ENCODE measurements at places on chromosomes 1 and 21. TPM values are rescaled to one million over a fixed set of nuclear protein-coding genes. Genes with fewer than 3 reads are reported as not detected.
A peak's percentile ranks its signal among the peaks of the same experiment; 100 is the strongest.

GRCh38 chr1:205294175-205294917 is 27.2 kb downstream of the NUAK2 start:
- no peak overlapping the region for H3K4me3 ChIP-seq
- DNase-seq, result no peak
- H3K36me3 ChIP-seq, result no peaks in the 10 kb centered on the region
- peaks cover 53% of the 10 kb centered on the region for H3K4me1 ChIP-seq

DNA sequence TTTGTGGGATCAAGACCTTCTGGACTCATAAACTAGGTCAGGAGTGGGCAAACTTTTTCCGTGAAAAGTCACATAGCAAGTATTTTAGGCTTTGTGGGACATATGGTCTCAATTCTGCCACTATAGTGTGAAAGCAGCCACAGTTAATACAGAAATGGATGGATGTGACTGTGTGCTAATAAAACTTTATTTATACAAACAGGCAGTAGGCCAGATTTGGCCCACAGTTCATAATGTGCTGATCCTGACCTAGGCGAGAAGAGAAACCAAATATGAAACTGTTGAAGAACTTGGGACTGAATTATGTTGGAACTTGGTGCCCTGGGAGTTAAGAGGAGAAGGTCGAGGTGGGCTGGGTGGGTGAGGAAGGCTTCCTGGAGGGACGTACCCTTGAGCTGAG is 17.1 kb downstream of the PADI3 start:
- no peak overlapping the region for H3K27ac ChIP-seq
- peaks cover 6% of the 10 kb centered on the region for H3K27me3 ChIP-seq
- no peak overlapping the region for H3K4me3 ChIP-seq
- H3K4me1 ChIP-seq, result no peaks in the 10 kb centered on the region

DNA sequence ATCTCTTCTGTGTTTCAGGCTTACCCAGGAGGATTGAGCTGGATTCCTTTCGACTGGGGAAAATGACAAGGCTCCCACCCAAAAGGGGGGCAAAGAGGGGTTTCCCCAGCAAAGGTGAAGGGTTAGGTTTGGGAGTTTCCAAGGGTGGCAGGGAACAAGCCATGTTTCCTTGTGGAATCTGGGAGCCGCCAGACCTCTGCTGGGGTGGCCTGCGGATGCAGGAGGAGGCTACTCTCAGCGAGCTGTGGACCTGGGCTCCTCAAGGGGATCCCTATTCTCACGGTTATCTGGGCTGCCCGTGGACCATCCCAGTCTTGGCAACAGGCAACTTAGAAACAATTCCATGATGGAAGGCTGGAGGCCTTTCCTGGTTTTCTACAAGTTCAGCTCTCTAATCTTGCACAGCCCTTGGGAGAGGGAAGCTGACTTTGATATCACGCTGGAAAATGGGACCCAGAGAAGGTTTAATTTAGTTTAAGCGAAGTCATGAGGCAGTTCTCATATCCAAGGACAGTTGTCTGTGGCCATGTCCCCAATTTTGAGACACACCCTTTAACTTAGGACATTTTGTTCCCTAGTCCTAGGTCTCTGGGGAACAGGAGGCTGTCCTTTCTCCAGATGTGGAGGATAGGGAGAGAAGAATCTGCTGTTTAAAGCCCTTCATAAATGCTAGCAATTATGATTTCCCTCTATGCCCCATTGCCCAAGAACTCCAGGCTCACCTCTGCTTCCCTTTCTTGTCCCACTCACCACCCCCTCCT is 24.7 kb upstream of the STUM start:
- no peak overlapping the region for H3K27ac ChIP-seq
- no peaks in the 10 kb centered on the region for H3K4me1 ChIP-seq
- no peak for DNase-seq
- no peaks in the 10 kb centered on the region for H3K36me3 ChIP-seq
- H3K4me3 ChIP-seq, result no peak overlapping the region
- peaks cover 30% of the 10 kb centered on the region for H3K27me3 ChIP-seq

DNA sequence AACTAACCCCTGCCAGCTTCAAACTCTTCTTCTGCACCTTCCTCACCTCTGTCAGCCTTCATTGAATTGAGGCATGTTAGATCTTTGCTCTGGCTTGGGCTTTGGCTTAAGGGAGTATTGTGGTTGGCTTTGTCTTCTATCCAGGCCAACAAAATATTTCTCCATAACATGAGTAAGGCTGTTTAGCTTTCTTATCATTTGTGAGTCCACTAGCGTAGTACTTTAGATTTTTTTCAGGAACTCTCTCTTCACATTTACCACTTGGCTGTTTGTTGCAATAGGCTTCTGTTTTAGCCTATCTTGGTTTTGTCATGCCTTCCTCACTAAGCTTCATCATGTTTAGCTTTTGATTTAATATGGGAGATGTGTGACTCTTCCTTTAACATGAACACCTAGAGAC is 417.5 kb downstream of the NCAM2 start:
- H3K27me3 ChIP-seq, result no peaks in the 10 kb centered on the region
- H3K4me1 ChIP-seq, result peaks cover 15% of the 10 kb centered on the region
- no peak overlapping the region for H3K27ac ChIP-seq
- H3K4me3 ChIP-seq, result no peak overlapping the region

- no peak for DNase-seq
- H3K4me3 ChIP-seq, result no peak overlapping the region
- no peak overlapping the region for H3K27ac ChIP-seq
- H3K36me3 ChIP-seq, result peaks cover 29% of the 10 kb centered on the region
- H3K4me1 ChIP-seq, result no peaks in the 10 kb centered on the region
These were observed 7.8 kb upstream of the ZFP69 start for GRCh38 chr1:40469327-40469726.

DNA sequence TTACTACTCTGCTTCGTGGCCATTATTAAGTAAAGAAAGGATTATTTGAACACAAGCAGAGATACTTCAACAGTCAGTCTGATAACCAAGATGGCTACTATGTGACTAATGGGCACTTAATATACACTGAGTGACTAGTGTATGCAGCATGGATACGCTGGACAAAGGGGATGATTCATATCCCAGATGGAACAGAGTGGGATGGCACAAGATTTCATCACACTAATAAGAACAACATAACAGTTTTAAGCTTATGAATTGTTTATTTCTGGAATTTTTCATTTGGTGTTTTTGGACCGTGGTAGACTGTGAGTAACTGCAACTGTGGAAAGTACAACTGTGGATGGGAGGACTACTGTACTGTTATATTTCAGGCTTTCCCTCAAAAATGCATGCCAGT is 9.4 kb downstream of the ZCCHC17 start:
- H3K4me3 ChIP-seq, result no peak overlapping the region
- H3K4me1 ChIP-seq, result peaks cover 8% of the 10 kb centered on the region
- DNase-seq, result no peak
- H3K36me3 ChIP-seq, result peaks cover 13% of the 10 kb centered on the region
- peak overlapping the region; percentile 88 for H3K27ac ChIP-seq
- no peaks in the 10 kb centered on the region for H3K27me3 ChIP-seq

- H3K4me3 ChIP-seq, result no peak overlapping the region
- H3K27ac ChIP-seq, result no peak overlapping the region
- peaks cover 10% of the 10 kb centered on the region for H3K4me1 ChIP-seq
These were observed 2.5 kb upstream of the LMO4 start for GRCh38 chr1:87325982-87326738.

GRCh38 chr1:206082831-206083695 is 30.1 kb downstream of the RHEX start:
- H3K27me3 ChIP-seq, result peaks cover 51% of the 10 kb centered on the region
- H3K4me3 ChIP-seq, result no peak overlapping the region
- no peaks in the 10 kb centered on the region for H3K36me3 ChIP-seq
- H3K27ac ChIP-seq, result no peak overlapping the region
- no peaks in the 10 kb centered on the region for H3K4me1 ChIP-seq
- no peak for DNase-seq

DNA sequence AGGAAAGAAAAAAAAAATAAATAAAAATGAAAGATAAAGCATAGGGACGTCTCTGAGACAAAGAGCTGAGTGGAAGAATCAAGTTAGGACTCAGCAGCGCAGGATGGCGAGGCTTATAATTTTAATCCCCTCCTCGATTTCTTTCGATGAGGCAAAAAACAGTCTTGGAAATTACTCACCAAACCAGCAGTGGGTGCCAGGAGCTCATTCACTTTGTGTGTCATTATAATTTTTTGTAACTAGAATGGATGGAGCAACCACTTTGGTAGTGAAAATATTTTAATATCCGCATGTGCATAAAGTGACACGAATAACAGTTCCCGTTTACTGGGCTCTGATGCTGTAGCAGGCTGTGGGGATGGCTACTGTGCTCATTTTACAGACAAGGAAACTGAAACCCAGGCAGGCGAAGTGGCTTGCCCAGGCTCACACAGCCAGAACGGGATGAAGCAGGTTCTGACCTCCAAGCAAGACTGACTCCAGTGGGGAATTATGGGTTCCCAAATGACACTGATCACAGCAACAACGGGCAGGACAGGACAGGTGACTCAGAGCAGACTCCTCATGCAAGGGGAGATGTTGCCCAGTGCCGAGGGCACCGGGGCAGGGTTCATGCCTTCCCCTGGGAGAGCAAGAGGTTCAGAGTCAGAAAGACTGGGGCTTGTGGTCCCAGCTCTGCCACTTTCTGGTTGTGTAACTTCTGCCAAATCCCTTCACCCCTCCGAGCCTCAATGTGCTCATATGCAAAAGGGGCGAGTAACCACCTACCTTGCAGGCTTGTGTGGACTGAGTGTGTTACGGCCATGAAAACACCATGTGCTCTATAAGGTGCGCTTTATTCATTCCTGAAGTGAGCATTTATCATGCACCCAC is 63.6 kb downstream of the RUNX3 start:
- H3K4me3 ChIP-seq, result no peak overlapping the region
- no peaks in the 10 kb centered on the region for H3K36me3 ChIP-seq
- no peak overlapping the region for H3K27ac ChIP-seq
- DNase-seq, result peak; percentile 65

GRCh38 chr1:245556057-245556456 is 401.3 kb downstream of the KIF26B start:
- H3K4me3 ChIP-seq, result no peak overlapping the region
- no peak for DNase-seq
- H3K36me3 ChIP-seq, result no peaks in the 10 kb centered on the region
- H3K4me1 ChIP-seq, result no peaks in the 10 kb centered on the region
- peaks cover 17% of the 10 kb centered on the region for H3K27me3 ChIP-seq

- no peaks in the 10 kb centered on the region for H3K27me3 ChIP-seq
- peaks cover 2% of the 10 kb centered on the region for H3K36me3 ChIP-seq
- peaks cover 29% of the 10 kb centered on the region for H3K4me1 ChIP-seq
These were observed 572.1 kb downstream of the DPYD start for GRCh38 chr1:97348599-97349265.

DNA sequence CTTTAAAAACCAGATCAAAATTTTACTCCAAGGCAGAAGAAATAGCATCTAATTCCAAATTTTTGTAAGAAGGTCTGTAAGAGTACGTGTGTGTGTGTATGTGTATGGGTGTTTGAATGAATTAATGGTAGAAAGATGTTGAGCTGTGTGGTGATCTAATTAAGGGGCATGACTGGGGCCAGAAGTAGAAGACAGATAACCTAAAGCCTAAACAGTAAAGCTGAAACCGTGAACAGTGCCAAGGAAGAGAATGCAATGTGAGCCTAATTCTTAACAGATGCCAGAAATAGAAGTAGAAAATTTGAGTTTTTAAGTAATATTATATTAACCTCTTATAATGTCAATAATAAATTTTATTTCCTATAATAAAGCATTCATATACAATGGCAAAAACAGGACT is 38.2 kb downstream of the BRINP3 start:
- H3K27me3 ChIP-seq, result no peaks in the 10 kb centered on the region
- no peaks in the 10 kb centered on the region for H3K36me3 ChIP-seq
- H3K4me1 ChIP-seq, result no peaks in the 10 kb centered on the region
- no peak overlapping the region for H3K27ac ChIP-seq

DNA sequence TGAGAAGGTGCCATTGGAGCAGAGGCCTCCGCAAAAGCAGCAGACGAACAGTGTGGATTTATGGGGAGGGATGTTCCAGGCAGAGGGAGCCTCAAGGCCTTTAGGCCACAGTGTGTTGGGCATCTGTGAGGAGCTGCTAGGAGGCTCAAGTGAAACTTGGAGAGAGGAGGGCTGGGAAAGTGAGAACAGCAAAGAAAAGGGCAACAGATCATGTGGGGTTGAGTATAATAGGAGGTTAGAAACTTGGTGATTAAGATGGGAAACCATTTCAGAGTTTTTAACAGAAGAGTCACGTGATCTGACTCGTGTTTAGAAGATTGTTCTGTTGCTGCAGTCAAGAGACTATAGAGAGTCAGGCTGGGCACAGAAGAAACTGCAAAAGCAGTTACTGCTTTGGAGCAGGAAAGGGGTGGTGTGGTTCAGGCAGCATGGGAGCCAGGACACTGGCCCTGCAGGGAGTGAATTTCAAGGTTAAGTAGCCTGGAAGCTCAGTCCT is 277.0 kb downstream of the DISC1 start:
- H3K27ac ChIP-seq, result no peak overlapping the region
- no peaks in the 10 kb centered on the region for H3K27me3 ChIP-seq
- H3K4me1 ChIP-seq, result peaks cover 7% of the 10 kb centered on the region
- DNase-seq, result no peak

- H3K27ac ChIP-seq, result no peak overlapping the region
- no peak overlapping the region for H3K4me3 ChIP-seq
- H3K4me1 ChIP-seq, result no peaks in the 10 kb centered on the region
- H3K36me3 ChIP-seq, result no peaks in the 10 kb centered on the region
- DNase-seq, result no peak
These were observed 44.4 kb upstream of the LCE5A start for GRCh38 chr1:152466217-152466616.

DNA sequence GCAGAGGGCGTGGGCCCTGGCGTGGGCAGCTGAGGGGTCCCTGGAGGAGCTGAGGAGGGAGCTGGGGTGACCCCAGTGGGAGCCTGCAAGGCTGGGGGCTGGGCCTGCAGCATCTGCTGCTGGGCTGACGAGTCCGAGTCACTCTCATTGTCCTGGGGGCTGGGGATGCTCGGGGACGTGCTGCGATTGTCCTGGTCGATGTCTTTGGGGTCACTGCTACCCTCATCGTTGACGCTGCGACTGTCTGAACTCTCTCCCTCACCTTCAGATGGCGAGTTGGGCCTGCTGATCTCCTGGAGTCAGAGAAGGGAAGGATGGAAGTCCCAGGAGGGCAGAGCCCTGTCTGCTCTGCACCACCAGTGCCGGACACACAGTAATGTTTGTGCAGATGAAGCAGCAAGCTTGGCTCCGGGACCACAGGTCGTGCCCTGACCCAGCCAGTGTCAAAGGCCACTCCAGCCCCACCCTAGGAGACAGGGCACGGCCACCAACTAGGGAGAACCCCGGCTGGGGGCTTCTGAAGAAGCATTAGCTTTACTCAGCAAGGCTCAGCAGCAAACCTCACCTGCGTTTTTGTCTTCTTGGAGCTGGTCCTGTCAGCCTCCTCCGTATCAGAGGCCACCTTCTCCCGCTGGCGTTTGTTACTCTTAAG is 43.4 kb downstream of the SLC45A1 start:
- no peak overlapping the region for H3K4me3 ChIP-seq
- H3K4me1 ChIP-seq, result peaks cover 14% of the 10 kb centered on the region
- peaks cover 36% of the 10 kb centered on the region for H3K36me3 ChIP-seq
- no peak for DNase-seq
- no peak overlapping the region for H3K27ac ChIP-seq

DNA sequence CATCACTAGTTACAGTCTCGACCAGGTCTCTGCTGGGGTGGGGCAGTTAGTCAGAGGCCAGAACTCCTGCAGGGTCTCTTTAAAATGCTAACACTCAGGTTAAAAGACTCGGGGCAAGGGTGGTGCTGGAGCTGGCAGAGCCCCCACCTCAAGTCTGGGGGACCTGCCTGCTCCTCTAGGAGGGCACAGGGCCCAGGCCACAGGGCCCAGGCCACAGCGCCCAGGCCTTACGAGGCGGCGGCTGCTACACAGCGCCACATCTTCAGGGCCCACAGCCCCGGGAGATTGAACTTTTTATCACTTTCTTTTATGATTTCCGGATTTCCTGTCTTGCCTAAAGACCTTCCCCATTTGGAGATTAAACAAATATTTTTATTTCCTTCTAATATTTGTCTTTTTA is 10.4 kb downstream of the MPZ start:
- no peak overlapping the region for H3K4me3 ChIP-seq
- no peak overlapping the region for H3K27ac ChIP-seq
- peaks cover 28% of the 10 kb centered on the region for H3K27me3 ChIP-seq
- H3K36me3 ChIP-seq, result no peaks in the 10 kb centered on the region

Gene NBPF6
- not detected for total RNA-seq

Gene SYDE2
- 6.0 TPM for total RNA-seq

Gene ERICH3
- total RNA-seq, result not detected

Gene GUCA2A
- total RNA-seq, result not detected
